Activated CD4-positive, alpha-beta memory T cell treated with anti-CD3 and anti-CD28 coated beads for 36 hours (primary cell): ENCODE measurements at places on chromosomes 4 and X.

DNA sequence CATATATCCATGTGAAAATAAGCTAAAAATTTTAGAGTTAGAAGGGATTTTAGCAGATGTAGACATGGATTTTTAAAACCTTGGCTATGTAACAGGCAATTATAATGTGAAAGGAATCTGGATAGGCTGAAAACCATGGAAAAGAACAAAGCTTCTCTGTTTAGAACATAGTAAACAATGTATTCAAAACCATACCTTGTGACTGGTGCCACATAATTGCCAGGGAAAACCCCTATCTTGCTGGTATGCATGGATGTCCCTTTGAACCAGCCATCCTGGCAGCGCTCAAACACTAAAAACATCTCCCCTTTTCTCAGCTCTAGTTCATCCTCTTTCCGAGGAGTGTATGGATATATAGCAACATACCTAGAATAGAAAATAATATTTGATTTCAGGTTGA lies 110.6 kb upstream of the CBR4 start:
- DNase-seq = no peak

DNA sequence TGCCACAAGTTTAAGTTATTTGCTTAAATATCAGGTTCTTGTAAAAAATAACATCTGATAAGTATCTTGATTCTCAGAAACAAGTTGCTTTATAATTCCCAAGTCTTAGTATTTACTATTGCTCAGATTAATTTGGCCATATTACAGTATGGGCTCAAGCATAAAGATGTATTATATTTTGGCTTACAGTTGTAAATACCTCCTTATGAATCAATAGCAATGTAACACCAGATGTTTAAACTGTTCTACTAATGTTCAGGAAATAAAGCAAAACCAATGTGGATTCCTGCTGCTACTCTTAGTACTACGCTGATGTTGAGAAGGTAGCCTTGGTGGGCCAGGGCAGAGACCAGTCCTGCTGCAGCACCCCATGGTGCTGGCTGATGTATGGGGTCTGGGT lies 102.7 kb downstream of the MGST2 start:
- no peak for DNase-seq

DNA sequence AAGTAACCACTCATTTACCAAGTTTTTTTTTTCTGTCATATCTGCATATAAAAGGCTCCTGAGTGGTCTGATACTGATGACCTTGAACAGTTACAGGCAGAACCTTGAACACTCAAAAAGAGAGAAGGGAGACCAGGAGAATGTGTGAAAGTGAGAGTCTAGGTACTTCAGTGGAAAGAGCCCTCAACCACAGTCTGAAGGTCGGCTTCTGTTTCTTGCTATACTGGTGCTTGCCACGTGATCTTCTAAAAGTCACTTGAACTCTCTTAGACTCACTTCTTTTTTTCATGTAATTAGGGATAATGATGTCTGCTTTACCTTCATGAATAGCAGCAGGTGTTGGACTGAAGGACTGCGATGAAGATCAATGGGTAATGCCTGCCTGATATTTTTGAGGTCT lies 22.8 kb downstream of the GABRB1 start:
- no peak for DNase-seq

- DNase-seq = no peak
These were observed 212.0 kb downstream of the COMMD8 start for GRCh38 chr4:47251348-47252135.

GRCh38 chr4:4625488-4625887 lies 83.6 kb upstream of the STX18 start:
- no peak for DNase-seq

GRCh38 chrX:38975368-38975942 lies 174.2 kb downstream of the MID1IP1 start:
- no peak for DNase-seq

- DNase-seq = no peak
These were observed 40.4 kb downstream of the HPGDS start for GRCh38 chr4:94302191-94302590.

GRCh38 chr4:20676501-20677197 lies 23.6 kb upstream of the PACRGL start:
- no peak for DNase-seq

DNA sequence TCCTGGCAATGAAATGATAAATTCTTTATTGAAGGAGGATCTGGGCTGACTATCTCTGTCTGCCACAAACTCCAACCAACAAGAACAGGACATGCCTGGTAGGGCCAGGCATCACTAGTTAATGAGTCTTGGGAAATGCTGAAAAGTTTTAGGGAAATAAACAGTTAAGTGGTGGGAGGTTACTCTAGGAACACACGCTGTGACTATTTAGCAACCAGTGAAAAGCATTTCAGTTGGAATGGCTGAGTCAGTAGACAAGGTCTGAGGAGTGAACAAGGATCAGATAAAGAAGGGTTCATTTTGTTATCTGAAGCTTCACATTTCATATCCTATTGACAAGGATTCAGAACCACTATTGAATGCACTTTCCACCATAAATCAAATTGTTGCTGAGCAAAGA lies 394.9 kb upstream of the BOD1L1 start:
- no peak for DNase-seq

- no peak for DNase-seq
These were observed 607.8 kb upstream of the HS3ST1 start for GRCh38 chr4:12036450-12036849.

DNA sequence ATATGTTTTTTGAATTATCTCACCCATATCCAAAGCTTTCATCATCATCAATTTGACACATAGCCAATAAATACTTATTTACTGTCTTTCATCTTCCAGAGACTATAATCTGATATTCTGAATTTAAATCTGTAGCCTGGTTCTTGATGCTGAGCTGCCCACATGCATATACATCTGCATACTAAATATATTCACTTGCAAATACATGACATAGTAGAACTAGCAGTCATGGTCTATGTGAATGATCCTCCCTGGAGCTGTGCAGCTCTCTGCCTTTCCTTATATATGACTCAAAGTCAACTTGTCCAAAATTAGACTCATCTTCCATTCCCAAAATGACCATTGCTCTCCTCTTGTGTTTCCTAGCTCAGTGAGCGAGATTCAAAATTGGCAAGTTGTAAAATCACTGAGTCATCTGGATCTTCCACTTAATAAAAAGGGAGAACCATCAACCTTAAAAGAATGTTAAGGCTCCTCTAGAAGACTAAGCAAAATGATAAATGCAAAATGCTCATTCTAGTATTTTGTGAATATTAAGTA lies 448.2 kb downstream of the PPARGC1A start:
- DNase-seq = no peak

DNA sequence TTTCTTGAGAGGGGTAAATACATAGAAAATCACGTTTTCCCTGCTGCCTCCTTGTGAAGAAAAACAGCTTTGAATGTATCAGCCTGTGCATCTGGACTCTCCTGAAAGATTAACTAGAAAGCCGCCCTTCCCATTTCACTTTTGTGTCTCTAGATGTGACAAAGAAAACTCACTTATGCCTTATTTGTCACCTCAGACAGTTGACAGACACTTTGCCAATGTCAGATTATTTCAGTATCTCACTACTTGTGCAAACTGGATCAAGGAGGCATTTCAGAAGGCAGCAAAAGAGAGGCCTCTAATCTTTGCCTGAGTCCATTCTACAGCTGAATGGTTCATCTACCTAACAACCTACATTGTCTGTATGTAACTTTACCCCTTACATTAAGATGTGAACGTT lies 754.9 kb downstream of the RPA4 start:
- no peak for DNase-seq

GRCh38 chr4:119623025-119623424 lies 5.6 kb downstream of the PDE5A start:
- no peak for DNase-seq

- DNase-seq = no peak
These were observed 79.3 kb downstream of the TEX13C start for GRCh38 chrX:125398959-125399440.

- peak; percentile 19 for DNase-seq
These were observed 19.8 kb upstream of the TMLHE start for GRCh38 chrX:155632431-155633100.

- peak; percentile 85 for DNase-seq
These were observed at the start of gene IL2RG for GRCh38 chrX:71111141-71111843. TSS of gene IL2RG (minus strand) at chrX:71111577. CDS start at chrX:71111539, 38 bp downstream.

DNA sequence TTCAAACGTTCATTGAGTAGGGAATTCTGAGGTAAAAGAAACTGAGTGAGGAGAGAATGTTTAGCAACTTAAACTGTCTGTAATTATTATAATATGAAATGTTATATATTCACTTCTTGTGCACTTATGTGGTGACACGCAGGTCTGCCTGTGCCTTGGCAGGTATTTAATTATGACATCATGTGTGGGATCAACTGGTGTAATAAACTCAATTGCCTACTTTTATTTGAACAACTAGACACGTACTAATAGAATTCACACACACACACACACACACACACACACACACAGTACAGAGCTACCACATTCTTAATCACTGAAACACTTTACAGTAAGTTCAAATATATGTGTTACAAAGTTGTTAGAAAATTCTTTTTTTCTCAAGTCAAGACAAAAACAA lies 20.7 kb upstream of the SLC25A31 start:
- DNase-seq = no peak

- no peak for DNase-seq
These were observed 24.8 kb downstream of the NELFA start for GRCh38 chr4:1983846-1984405.

DNA sequence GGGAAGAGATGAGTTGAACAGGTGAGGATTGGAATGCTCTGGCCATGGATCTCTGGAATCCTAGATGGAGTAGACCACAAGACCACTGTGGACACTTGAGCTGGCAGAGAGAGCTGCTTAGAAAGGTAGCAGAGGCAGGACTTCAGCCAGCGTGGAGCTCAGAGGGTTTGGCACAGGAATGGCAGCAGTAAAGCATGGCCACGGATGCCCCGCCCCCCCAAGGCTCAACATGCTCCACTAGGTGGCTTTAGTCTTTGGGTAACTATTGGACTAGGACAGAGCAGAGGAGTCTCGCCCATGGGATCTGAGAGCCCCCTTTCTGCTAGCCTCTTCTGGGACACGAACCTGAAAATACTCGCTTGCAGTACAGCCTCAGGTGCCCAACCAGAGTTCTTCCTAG lies 150.1 kb upstream of the NEIL3 start:
- no peak for DNase-seq

DNA sequence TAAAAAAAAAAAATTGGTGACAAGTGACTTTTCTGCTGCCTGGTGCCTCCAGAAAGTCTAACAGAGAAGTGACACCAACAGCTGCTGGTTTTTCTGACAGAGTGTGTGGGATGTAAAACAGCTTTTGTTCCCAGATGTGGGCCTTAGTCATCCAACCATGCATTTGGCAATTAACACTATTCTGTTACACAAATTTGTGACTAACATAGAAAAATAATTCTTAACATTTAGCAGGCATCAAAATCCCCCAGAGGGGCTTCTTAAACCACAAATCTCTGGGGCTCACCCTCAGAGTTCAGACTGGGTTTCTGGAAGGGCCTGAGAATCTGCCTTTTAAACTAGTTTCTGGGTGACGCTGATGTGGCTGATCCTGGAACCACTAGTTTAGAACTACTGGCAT lies 100.5 kb upstream of the PCDH7 start:
- no peak for DNase-seq

- DNase-seq = no peak
These were observed 64.9 kb upstream of the CAMK2D start for GRCh38 chr4:113826421-113826820.

DNA sequence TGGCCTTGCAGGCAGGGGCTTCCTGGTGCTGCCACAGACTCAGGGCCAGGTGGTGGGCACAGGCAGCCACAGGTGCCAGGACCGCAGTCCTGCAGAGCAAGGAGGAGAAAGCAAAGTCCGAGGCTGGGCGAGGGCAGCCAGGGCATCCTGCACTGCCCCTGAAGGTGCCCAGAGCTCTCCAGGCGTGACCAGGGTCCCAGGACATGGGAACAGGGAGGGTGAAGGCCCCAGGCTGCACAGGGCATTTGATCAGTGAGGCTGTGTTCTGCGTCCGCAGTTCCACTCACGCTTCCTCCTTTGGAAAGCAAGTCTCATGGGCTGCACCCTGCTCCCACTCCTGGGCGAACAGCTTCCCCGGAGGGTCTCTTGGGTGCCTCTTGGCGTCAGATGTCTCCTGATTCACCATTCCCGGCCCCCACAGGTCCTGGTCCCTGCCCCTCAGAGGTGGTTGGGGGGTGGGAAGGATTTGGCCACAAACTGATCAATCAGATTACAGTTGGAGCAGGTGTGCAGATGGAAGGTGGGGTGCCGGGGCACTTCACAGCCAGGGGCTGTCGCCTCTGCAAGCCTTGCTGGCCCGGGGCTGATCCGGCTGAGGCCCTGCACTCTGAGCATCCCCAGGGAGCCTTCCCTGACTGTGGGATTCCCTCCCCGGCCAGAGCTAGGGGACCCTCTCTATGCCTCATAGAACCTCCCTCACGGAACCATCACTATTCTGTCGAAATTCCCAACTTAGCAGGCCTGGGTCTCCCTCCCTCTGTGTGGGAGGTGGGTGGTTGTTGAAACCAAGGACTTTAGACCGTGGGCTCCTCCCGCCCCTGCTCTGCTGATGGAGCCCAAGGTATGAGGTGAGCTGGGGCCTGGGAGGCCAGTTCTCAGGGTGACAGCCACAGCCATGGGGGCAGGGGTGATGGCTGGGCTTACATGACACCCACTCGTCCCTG lies 3.3 kb downstream of the SH3TC1 start:
- DNase-seq = no peak

GRCh38 chrX:78105944-78106650 lies 2.0 kb downstream of the PGK1 start:
- DNase-seq = peak; percentile 42

- no peak for DNase-seq
These were observed 1883.4 kb downstream of the STIM2 start for GRCh38 chr4:28744066-28744465.

GRCh38 chr4:95087657-95088455 lies 330.1 kb downstream of the BMPR1B start:
- DNase-seq = no peak

DNA sequence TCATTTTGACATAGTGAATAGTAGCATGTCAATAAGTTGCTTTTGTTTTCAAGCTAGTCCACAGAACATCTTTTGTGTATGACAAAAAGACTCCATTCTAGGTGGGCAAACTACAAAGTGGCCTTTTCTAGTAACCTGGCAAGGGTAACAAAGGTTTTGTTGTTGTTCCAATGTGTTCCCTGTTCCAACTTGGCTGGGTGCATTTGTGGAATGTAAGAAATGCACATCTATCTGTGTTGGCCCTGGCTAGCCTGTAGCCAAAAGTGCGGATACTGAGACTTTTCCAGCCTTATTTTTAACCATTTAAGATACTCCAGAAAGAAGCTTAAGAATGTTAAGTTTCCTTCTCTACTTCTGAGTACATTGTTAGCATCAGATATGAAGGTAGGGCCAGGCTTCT lies 118.7 kb upstream of the CHRDL1 start:
- DNase-seq = no peak

DNA sequence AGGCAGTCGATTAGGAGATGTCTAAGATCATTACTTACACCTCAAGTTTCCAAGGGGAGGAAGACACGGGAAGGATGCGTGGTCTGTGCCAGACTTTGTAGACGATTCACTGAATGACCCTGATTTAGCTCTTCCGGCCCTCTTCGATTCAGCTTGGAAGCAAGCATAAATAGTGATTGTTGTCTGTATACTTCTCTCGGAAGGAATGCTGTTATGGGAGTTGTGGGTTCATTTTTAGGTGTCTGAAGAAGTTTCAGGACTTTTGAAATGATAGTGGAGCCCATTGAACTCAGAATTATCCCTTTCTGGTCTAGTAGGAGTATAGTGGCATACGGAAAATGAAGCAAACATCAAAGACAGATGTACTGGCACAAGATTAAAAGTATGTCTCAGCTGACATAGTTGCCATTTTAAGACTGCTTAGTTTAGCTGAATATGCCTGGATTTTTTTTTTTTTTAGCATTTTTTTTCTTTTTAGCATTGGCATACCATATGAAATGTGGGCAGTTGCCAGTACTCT lies 1.0 kb upstream of the ANKRD17 start:
- peak; percentile 45 for DNase-seq
